ENCODE measurements at places on chromosomes 3 and 15.

GRCh38 chr3:18370672-18371071 is 54.5 kb downstream of the SATB1 start:
- no peak for DNase-seq

GRCh38 chr3:82133070-82133606 is 371.7 kb upstream of the GBE1 start:
- peak; percentile 20 for DNase-seq

- no peak for DNase-seq
Measured at GRCh38 chr15:60374209-60374608, 23.6 kb downstream of the ANXA2 start.

- no peak for DNase-seq
Measured at GRCh38 chr3:7700539-7700938, 801.1 kb upstream of the LMCD1 start.

DNA sequence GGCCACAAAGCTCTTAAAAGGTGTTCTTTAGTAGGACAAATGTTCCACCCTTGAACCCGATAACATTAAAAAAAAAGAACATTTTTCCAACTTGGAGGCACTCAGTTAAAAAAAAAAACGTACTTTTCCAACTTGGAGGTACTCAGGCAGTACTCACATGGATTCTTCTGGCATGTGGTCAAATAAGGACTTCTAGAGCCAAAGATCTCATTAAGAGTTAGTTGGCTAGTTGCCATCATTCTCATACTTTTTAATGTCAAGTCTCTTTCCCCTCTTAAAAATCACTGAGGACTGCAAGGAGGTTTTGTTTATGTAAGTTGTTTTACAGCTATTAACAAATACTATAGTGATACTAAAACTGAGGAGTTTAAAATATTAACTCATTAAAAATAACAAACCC is 101.0 kb downstream of the CADPS start:
- no peak for DNase-seq

- no peak for DNase-seq
Measured at GRCh38 chr3:195219351-195220230, 51.4 kb downstream of the XXYLT1 start.

GRCh38 chr3:159872374-159873109 is 116.1 kb upstream of the IL12A start:
- DNase-seq = peak; percentile 84

GRCh38 chr15:39075311-39075710 is 505.6 kb upstream of the THBS1 start:
- no peak for DNase-seq

GRCh38 chr15:101017093-101017754 is 98.1 kb downstream of the LRRK1 start:
- no peak for DNase-seq

DNA sequence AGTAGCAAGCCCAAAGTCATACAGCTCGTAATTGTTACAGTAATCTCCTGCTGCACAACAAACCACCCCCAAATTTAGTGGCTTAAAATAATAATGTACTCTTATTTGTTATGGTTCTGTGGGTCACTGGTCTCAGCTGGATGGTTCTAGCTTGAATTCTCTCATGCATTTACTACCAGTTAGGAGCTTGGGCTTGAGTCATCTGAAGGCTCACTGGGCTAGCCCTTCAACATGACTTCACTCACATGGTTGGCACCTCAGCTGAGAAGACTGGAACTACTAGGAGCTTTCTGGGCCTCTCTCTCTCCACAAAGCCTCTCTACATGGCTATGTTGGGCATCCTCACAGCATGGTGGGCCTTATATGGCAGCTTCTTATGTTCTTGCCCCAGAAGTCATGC is 12.5 kb downstream of the PCOLCE2 start:
- no peak for DNase-seq

DNA sequence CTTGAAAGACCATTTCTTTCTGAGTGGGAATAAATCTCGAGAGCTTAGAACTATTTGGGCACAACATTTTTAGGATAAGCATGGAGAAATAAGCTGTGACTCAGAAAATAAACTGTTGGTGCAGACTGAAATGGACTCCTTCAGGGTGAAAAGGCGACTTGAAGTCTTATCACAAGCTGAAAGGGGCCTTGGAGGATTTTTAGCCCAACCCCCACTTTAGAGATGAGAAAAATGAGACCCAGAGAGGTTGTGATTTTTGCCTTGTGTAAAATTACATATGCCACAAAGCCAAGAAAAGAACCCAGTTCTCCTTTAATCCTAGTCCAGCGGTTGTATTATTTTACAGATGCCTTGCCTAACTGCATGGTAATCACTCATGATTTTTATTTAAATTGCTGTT is 1.5 kb downstream of the ATP1B3 start:
- no peak for DNase-seq

DNA sequence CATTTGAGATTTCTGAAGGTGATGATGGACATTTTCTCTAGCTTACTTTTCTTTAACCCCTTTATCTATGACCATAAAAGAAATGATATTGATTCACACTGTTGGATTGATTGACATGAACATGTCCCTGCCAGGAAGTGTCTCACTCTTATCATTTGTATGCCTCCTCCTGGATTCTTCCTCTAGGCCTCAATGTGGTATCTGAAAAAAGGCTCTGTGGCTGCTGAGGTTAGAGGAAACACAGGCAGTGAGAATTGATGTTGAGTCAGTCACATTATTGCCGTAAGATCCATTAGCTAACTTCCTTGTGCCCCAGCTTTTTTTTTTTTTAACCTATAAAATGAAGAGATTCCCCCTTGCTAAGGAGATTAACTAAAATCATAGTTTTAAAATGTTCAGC is 8.0 kb upstream of the THRB start:
- no peak for DNase-seq

DNA sequence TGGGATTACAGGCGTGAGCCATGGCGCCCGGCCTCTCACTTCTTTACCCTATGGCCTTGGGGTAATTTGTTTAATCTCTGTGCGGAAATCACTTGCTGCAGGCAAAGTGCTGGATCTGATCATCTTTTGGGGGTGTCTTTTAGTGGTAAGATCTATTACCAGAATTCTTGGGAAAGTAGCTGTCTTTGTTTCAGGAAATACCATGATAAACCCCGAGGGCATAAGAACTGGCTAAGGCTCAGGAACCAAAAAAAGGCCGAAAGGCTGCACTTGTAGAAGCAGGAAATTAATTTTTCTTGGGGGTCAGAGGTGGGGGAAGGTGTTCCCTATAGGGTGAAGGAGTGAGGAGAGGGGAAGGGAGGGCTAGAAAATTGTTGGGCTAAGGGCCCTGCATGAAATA is 22.7 kb upstream of the IGF2BP2 start:
- no peak for DNase-seq

All from Panc1 (cell line).